ENCODE measurements at places on chromosomes 4 and X.

GRCh38 chr4:53804719-53805118 lies 213.4 kb upstream of the LNX1 start:
- peak; percentile 66 for DNase-seq

DNA sequence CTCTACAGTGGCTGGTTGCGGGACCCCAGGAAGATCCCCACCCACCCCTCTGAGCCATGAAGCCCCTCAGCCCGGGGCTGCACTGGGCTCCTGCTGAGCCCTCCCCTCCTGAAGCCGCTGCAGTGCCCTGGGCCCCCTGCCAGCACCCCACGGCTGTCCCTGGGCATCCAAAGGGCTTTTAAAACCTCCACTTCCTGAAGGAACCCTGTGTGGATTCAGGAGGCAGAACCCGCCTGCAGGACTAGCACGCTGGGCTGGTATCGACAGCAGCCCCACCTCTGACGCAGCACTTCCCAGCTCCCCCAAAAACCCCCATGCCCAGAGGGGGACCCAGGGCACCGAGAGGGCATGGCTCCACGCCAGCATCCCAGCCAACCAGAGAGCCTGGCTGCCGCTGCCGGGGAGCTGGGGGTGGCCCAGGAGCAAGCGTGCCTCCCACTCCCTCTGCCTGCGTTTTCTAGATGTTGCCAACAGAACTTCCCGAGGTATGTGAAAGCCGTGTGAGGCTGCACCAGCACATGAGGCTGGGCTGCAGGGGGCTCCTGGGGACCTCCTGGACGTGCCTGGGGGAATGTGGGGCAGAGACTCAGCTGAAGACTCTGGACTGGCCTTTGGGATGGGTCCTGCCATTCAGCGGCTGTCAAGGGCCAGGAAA lies 6.3 kb downstream of the MXD4 start:
- no peak for DNase-seq

DNA sequence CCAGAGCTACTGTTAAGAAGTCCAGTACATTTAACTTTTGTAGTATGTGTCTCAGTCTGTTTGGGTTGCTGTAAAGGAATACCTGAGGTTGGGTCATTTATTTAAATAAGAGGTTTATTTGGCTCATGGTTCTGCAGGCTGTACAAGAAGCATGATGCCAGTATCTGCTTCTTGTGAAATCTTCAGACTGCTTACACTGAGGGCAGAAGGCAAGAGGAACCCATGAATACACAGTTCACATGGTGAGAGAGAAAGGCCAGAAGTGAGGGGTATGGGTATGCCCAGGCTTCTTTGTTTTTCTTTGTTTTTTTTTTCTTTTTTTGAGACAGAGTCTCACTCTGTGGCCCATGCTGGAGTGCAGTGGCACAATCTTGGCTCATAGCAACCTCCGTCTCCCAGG lies 6.0 kb upstream of the CISD2 start:
- no peak for DNase-seq

DNA sequence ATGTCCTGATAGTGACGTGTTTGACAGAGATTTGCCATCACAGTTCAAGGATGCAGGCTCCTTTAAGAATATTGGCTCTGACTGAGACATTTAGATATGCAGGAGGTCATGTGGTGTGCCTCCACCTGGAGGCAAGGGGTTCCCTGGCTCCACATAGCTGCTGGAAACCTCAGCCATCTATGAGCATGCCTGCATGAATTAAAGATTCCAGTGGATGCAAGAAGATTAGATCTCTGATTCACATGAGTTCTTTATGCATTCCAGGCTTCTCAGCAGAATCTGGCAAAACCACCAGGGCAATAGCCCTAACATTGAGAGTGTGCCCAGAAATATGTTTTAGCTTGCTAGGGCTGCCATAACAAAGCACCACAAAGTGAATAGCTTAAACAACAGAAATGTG lies 298.5 kb upstream of the AADAT start:
- DNase-seq = no peak

- DNase-seq = no peak
These were observed 151.7 kb upstream of the CASK start for GRCh38 chrX:42075032-42075431.

DNA sequence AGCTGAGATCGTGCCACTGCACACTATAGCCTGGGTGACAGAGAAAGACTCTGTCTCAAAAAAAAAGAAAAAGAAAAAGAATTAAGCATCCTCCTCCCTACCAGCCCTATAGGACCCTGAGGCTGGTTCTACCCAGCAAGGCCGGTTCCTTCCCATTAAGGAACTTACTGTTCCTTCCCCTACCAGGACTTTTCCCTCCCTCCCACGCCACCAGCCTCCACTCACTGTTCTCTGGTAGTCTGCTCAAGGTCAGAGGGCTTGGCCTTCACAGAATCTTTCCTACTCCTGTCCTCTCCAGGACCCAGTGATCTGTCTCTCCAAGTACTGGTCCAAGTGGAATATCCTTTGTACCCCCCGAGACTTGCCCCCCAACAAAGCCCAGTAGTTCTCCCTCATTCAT lies 1.4 kb downstream of the GRIPAP1 start:
- DNase-seq = no peak

- DNase-seq = no peak
These were observed 195.9 kb upstream of the LDB2 start for GRCh38 chr4:17094159-17094875.

GRCh38 chr4:84733343-84734033 lies 150.6 kb downstream of the CDS1 start:
- DNase-seq = no peak

GRCh38 chr4:106681381-106681921 lies 312.9 kb upstream of the GIMD1 start:
- no peak for DNase-seq

All from H1 (cell line).